SJSA1 (cell line): ENCODE measurements at places on chromosomes 2 and 18. TPM values are rescaled to one million over a fixed set of nuclear protein-coding genes. Genes with fewer than 3 reads are reported as not detected.

GRCh38 chr2:70994009-70994698 is 519 bp downstream of the TEX261 start:
- peak; percentile 24 for DNase-seq

MC2R gene
- total RNA-seq: not detected in 2 replicates

OSBPL1A gene
- total RNA-seq: 34.6 and 40.7 TPM in 2 replicates

GRCh38 chr2:202911203-202911511 is 316 bp downstream of the WDR12 start:
- no peak for DNase-seq

RGPD3 gene
- total RNA-seq: 0.03 and 0.39 TPM in 2 replicates

TCF4 gene
- 33.6 and 55.8 TPM in 2 replicates for total RNA-seq

- DNase-seq: no peak
Observed at GRCh38 chr18:41579185-41579584, 375.8 kb upstream of the PIK3C3 start.

- DNase-seq: peak; percentile 91
Observed at GRCh38 chr18:12327510-12328178, 19.6 kb downstream of the TUBB6 start.
